Stimulated activated CD8-positive, alpha-beta memory T cell treated with anti-CD3 and anti-CD28 coated beads, Interleukin-4, amount 100 ng/mL, for 24 hours (primary cell): ENCODE measurements at places on chromosomes 1 and 21.

GRCh38 chr1:240967070-240967724 lies 355.2 kb upstream of the GREM2 start:
- no peak for DNase-seq

DNA sequence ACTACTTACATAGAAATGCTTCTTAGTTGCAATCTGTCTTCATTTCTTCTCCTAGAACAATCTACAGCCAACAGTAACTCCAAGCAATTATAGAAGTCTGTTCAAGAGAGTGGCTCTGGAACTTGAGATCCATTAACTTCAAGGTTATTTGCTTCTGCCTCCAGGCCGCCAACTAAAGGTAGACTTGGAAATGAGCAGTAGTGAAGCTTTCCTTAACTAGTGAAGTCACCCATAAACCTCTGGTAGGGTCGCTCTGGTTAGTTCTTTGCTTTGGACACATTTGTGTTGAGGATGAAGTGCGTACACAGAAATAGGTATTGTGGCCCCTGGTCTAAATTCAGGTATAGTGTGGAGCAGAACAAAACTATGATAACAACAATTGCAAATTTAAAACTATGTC lies 809.9 kb upstream of the RGS18 start:
- no peak for DNase-seq

DNA sequence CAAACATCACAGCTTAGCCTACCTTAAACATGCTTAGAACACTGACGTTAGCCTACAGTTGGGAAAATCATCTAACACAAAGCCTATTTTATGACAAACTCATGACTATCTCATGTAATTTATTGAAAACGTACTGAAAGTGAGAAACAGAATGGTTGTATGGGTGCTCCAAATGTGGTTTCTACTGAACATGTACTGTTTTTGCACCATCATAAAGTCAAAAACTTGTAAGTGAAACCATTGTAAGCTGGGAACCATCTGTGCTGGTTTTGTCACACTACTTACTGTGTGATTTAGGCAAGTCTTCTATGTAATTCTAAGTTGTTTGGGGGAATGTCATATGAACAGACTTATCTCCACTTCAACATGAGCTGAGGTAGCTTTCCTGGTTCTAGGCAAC lies 55.5 kb downstream of the TOR1AIP2 start:
- DNase-seq: no peak

DNA sequence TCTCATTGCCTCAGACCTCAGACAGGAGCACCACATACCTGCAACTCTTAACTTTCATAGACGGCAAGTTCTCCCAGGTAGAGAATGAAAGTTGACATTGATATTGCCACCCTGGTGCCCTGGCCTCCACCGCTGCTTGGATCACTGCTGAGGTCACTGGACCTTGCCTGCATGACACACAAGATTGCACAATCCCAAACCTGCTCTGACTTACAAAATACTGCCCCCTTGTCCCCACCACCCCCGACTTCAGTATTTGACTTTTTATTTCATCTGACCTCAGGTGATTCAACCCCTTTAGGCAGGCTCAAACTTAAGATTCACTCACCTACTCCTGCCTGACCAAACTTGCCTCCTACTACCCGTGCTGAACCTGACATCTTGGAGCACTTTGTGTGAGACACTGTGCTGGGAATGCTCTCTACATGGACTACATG lies 43.1 kb upstream of the S1PR1 start:
- DNase-seq: no peak

DNA sequence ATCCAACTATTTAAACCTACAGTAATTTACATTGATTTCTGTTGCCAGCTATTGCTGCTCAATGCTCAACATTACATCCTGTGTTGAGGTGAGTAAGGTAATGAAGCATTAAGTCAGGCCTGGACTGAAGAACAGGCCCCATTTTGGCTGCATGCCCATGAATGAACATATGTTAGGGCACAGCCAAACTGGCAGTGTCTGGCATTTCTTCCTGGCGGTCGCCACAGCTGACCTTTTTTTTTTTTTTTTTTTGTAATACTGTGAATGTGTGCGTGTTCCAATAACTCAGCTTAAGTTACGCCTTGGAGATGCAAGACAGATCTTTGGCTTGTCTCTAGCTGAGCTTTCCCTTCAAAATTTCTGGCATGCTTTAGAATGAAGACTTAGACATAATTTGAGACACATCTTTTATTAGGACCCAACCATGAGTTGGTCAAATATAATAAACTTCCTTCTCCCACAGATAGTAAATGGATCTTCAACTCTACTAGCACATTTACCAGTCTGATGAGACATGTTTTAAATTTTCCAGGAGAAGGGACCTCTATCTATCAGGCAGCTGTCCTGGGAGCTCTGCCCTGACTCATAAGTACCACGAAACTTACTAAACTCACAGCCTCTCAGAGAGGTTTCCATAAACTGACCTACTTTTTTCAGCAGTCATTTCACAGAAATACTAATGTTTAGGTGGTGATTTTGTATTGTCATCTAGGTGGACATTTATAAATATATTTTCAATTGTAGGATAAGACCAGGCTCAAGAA lies 341.1 kb upstream of the RUNX1 start:
- DNase-seq: no peak

DNA sequence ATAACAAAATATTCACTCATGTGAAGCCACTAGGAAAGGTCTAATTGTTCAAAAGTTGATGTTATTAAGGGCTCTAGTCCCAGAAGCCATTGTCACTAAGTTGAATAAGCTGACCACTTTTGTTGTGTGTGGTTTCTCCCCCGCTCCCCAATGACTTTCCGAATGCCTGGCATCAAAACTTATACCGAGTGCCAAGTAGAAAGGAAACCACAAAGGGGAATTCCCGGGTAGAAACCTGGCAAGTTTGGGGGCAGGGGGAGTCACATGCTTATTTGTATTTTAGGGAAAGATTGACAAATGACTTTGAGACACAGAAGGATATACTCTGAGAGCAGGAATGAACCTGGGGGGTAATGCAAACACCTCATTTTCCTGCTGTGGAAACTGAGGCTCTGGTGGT lies 154.1 kb downstream of the TGFBR3 start:
- peak; percentile 35 for DNase-seq

DNA sequence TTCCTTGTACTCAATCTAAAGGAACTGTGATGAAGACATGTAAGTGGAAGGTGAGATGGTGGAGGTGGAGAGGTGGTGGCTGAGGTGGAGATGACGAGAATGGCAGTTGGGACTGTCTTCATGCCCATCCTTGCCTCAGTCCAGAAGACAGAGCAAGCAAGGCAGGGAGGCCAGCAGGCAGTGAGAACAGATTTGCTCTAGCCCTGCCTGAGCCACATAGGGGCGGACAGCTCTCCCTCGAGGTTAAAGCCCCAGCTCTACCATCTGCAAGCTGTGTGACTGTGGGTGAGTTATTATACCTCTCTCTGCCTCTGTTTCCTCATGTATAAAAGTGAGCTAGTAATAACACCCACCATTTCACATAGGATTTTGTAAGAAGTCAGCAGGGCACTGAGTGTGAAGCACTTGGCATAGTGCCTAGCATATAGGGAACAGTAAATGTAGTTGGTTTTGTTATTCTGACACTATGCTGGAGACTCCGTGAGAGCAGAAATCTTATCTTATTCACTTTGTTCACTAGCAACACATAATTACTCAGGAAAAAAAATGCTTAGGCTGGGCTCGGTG lies 4.8 kb upstream of the FAM110D start:
- no peak for DNase-seq

- no peak for DNase-seq
Measured at GRCh38 chr1:33425900-33426299, 5.0 kb downstream of the PHC2 start.

- DNase-seq: peak; percentile 24
Measured at GRCh38 chr1:227934476-227935313, 13.0 kb downstream of the WNT9A start.

DNA sequence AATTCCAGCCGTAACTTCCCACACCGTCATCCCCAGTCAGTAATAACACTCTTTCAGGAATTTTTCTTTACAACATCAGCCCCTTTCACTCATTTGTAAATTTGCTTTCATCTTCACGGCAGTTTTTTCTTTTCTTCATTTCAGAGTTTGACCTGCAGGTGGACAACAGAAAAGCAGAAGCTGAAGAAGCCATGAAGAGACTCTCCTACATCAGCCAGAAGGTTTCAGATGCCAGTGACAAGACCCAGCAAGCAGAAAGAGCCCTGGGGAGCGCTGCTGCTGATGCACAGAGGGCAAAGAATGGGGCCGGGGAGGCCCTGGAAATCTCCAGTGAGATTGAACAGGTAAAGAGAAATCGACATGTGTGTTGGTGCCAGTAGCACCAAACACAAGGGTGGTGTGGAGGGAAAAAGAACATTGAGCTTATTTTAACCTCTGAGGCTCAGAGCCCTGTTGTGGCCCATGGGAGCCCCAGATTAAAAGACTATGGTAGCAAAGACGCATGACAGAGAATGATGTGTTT lies 53.2 kb downstream of the LAMC2 start:
- DNase-seq: no peak

DNA sequence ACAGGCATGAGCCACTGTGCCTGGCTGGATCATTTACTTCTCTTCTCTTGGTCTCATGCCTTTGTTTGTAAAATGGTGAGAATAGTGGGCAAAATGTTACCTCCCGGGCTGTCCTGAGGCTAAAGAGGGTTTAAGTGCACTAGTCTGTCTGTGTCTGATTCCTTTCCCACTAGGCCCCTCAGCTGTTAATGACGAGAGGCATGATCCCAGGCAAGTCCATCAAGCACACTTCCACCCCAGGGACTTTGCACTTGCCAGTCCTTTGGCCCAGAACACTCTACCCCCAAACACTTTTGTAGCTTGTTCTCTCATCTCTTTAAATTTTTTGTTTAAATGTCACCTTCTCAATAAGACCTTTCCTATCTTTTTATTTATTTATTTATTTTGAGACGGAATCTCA lies 13.8 kb upstream of the EPB41 start:
- no peak for DNase-seq

GRCh38 chr21:42696501-42697040 lies 43.1 kb downstream of the PDE9A start:
- no peak for DNase-seq

DNA sequence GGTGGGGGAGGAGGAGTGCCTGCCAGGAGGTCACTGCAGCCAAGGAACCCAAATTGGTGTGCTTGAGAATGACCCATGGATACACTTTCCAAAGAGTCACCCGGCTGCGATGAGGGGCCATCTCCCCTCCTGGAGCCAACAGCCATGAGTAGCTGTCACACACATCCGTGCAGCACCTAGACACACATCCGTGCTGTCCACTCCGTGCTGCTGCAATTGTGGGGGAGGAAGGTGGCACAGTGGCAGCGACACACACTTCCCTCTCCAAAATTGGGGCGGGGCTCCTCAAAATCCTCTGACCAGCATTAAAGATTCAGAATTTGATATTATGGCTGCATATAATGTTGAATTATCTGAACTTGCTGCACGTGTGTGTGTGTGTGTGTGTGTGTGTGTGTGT lies 15.8 kb downstream of the TP73 start:
- no peak for DNase-seq

DNA sequence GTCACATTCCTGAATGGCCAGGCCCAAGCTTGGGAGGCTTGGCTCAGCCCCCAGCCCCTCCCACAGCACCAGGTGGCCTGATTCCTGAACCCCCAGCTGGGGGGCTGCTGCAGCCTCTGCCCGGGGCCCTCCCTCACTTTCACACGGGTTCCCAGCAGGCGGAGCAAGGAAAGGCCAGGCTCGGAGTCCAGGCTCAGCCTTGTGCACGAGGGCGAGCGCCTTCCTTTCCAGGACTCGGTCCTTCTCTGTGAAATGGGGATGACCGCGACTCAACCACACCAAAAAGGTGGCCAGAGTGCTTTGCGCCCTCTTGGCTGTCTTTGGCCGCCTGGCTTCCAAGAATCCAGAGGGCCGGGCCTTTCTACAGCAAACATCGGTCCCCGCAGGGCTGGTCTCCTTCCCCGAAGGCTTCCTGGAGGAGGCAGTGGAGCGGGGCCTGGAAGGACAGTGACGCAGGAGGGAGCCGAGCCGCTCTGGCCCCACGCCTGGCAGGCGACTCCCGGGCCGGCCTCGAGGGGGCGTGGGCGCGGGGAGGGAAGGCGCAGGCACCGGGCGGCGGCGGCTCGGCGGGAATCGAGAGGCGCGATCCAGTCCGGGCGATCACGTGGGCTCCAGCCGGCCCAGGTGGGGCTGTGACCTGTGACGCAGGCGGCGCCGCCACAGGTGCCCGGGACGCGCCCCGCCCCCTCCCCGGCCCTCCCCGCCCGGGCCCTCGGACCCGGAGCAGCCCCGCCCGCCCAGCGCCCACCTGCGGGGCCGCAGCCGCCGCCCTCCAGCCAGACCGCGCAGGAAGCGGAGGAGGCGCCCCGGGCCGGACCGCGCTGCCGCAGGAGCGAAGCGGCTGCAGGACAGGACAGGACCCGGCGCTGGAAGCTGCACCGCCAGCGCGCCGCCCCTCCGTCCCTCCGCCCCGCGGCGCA lies at the start of gene ARHGEF16:
ARHGEF16 (plus strand) TSS at position 775 of the 920 bp plus-strand sequence. CDS start 8,420 bp downstream, outside the sequence.
- no peak for DNase-seq

DNA sequence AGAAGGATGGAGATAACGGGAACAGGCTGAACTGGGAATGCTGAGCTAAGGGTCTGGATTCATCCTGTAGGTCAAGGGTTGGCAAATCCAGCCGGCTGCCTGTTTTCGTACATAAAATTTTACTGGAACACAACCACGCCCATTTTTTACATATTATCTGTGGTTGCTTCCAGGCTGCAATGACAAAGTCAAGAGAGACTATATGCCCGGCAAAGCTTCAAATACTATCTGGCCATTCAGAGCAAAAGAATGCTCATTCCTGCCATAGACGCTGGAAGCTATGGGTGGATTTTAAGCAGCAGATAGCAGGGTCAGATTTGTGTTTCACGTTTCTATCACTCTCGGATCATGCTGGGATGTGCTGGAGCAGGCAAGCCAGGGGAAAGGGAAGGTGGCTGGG lies 137.9 kb upstream of the EDN2 start:
- DNase-seq: no peak

- DNase-seq: no peak
Measured at GRCh38 chr1:205510308-205510950, 6.0 kb downstream of the CDK18 start.

DNA sequence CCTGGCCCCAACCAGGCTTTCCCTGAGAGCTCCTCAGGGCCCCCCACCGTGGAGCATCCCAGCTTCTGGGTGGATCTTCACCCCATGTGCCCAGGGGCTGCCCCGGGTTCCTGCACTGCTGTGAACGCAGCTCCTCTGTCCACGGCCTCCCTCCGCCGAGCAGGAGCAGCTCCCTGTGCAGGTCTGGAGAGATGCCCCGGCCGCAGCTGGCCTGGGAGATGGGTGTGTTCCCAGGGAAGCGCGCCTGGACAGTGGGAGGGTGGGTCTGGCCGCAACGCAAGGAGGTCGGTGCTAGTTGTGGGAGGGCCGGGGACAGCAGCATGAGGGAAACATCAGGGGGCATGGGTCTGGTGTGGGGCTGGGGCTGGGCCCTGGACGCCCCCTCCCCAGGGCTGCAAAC lies 71.3 kb downstream of the MORN1 start:
- no peak for DNase-seq

- no peak for DNase-seq
Measured at GRCh38 chr1:4425892-4426291, 228.5 kb upstream of the AJAP1 start.

DNA sequence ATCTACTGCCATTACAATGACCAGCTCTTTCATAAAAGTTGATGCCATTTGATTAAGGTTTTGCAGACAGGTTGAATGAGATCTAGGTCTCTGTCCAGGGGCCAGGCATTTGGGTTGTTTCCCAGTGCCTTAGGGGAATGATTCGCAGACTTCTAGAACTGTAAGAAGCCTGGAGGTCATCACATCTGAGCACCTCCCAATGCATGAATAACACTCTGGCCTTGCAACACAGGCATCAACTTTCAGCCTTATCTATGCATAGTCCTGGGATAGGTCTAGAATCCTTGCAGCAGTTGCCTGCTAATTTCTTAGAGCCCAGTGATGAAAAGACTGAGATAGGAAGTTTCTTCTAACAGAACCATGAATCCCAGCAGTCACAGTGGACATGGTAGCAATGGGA lies 44.8 kb upstream of the KCND3 start:
- DNase-seq: no peak

- no peak for DNase-seq
Measured at GRCh38 chr1:200590001-200590400, 30.6 kb downstream of the KIF14 start.
